ENCODE measurements at places on chromosomes 4 and X.

DNA sequence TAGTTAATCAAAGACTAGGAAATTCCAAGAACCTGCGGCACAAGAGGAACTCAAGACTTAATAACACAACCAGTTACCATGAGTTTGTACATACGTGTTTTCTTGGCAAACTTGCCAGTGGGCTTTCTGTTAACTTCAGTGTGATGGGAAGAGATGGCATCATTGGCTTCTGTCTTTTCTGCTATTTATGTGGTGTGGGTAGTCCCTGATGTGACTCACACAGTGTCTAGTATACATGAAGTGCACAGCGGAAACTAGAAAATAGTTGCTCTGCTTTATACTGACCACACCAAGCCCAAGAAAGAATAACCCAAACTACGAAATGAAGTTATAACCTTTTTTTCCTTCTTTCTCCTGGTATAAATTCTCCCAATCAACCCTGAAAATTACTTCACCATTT, 24.5 kb downstream of the DAPP1 start:
- no peak for DNase-seq

GRCh38 chr4:20723019-20723418, 22.8 kb downstream of the PACRGL start:
- DNase-seq = no peak

DNA sequence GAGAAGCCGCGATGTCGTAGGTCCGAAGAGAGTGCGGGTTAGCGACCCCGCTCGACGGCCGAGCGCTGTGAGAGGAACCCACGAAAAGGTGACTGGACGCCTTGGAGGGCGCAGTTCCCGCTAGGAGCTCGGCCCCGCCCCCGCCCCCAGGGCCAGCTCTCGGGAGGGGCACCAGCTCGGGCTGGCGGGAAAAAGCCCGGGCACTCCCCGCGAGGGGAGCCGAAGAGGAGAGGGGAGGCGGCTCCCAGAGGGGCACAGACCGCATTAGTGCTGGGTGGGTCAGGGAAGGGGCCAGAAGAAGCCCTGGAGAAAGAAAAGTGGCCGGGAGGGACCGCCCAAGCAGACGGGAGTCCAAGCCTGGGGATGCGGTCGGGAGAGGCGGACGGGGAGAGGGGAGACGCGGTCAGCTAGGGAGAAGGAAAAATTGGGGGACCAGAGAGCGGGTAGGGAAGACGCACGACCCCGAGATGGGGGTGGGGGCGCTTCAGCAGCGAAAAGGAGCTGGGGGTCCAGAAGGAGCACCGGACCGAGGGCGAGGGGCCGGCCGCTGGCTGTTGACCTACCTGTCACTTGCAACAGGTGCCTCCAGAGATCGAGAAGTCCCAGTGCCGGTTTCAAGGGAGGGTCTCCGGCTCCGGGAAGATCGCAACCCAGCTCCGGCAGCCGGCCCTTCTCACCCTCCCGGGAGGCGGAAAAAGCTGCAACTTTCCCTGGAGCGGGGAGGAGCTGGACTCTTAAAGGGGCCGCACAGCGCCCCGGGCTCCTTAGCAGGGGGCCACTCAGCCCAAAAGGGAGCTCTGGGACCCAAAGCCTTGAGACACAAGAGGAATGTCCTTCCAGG, at the start of gene SYTL4:
SYTL4 (minus strand) TSS at position 681 of the 841 bp plus-strand sequence. CDS start 30,084 bp downstream, outside the sequence.
- DNase-seq = no peak

DNA sequence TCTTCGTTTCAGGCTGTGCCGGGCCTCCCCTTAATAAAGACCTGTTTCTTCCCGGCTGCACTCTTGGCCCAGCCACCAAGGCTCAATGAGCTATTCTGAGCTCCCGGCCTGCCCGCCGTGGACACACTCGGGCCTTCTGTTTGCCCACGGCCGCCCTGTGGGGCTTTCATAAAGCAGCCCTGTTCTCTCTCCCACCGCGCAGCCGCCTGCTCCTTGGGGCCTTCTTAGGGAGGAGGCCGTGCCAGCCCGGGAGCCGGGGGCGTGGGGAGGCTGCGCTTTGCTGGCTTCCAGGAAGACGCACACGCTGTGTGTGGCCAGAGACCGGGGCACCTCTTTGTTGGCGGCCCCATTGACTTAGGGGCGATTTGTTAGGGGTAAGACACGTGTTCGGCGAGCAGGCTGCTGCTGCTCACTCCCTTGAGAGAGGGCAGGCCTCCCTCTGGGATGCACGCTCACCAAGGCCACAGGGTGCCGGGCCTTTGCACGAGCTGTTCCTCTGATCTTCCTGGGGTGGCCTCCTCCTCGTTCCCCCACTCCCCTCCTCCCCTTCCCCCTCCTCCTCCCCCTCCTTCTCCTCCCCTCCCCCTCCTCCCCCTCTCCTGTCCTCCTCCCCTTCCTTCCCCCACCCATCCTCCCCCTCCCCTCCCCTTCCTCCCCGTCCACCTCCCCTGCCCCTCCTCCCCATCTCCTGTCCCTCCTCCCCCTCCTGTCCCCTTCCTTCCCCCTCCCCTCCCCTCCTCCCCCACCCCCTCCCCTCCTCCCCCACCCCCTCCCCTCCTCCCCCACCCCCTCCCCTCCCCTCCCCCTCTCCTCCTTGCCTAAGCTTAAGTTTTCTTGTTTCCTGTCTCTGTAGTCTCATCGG, 11.3 kb downstream of the BLOC1S4 start:
- DNase-seq = peak; percentile 89

GRCh38 chr4:14532436-14532835, 469.8 kb upstream of the CPEB2 start:
- no peak for DNase-seq

DNA sequence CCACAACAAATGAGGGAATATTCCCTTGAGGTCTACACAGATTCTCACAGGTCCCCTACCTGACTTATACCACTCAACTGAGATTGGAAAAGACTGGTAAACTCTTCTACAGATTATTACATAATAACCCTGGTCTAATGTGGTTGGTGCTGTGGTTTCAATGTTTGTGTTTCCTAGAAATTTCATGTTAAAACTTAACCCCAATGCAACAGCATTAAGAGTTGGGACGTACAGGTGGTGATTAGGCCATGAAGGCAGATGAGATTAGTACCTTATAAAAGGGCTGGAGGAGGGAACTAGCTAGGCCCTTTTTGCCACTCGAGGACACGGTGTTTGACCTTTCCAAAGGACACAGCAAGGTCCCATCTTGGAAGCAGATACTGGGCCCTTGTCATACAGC, 84.3 kb upstream of the TAPT1 start:
- no peak for DNase-seq

GRCh38 chrX:131747173-131747572, 203.3 kb downstream of the OR13H1 start:
- DNase-seq = no peak

DNA sequence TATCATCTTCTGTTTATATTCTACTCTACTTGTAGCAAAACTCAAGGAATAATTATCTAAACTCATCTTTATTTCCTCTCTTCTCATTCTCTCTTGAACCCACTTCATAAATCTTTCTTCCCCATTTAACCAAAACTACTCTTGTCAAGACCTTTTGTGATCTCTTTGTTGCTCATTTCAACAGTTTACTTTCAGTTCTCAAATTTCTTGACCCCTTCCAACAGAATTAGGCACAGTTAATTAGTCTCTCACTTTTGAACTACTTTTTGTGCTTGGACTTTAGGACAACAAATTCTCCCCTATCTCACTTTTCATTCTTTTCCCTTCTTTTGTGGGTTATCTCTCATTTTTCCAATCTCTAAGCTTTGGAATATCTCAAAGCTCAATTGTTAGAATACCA, 27.4 kb upstream of the CAMK2D start:
- peak; percentile 21 for DNase-seq

- no peak for DNase-seq
Measured at GRCh38 chr4:56607926-56608325, 73.2 kb downstream of the HOPX start.

DNA sequence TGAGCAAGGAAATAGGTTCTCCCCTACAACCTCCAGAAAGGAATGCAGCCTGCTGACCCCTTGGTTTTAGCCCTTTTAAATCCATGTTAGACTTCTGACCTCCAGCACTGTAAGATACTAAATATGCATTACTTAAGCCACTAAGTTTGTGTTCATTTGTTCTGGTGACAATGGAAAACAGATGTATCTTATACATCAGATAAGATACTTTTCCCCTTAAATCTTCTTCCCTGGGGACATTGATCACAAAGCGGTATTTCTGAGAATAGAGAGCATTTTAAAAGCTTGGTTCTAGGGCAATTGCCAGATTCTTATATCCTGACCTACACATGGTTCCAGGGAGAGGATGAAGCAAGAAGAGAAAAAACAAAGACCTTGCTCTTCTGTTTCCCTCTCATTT, 6.5 kb upstream of the TMEM184C start:
- no peak for DNase-seq

- DNase-seq = no peak
Measured at GRCh38 chr4:120694973-120695372, 227.6 kb downstream of the PRDM5 start.

- DNase-seq = peak; percentile 40
Measured at GRCh38 chr4:183403486-183403885, 41.0 kb upstream of the CDKN2AIP start.

GRCh38 chr4:140136509-140136908, 17.5 kb downstream of the MAML3 start:
- peak; percentile 52 for DNase-seq

DNA sequence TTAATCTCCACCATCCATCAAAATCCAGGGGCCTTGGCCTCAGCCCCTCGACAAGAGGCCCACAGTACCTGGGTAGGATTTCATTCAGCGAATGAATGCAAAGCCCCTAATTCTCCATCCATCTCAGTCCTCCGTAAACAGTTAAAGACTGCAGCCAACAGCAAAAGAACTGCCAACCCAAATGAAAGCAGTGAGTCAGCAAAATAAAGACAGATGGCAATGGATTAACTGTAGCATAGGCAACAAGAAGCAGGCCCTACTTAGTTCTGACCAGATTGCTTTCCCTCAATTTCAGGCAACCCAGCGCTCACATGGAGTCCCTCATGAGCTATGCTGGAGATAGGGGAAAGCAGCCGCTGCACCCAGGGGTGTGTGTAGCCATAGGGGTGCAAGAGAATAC, 21.4 kb downstream of the PLAC1 start:
- no peak for DNase-seq

DNA sequence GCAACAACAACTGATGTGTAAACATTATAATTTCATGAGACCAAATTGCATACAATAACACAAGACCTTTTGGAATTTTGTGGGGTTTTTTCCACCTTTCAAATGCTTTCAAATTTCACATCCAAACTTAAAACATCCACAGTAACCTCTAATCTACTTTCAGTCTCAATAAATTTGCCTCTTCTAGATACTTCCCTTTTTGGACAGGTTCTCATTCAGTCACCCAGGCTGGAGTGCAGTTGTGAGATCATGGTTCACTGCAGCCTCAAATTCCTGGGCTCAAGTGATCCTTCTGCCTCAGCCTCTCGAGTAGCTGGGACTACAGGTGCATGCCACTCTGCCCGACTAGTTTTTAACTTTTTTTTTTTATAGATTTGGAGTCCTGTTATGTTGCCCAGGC, 556.6 kb downstream of the NLGN4X start:
- DNase-seq = no peak

- DNase-seq = no peak
Measured at GRCh38 chr4:146334862-146335449, 120.6 kb downstream of the REELD1 start.

DNA sequence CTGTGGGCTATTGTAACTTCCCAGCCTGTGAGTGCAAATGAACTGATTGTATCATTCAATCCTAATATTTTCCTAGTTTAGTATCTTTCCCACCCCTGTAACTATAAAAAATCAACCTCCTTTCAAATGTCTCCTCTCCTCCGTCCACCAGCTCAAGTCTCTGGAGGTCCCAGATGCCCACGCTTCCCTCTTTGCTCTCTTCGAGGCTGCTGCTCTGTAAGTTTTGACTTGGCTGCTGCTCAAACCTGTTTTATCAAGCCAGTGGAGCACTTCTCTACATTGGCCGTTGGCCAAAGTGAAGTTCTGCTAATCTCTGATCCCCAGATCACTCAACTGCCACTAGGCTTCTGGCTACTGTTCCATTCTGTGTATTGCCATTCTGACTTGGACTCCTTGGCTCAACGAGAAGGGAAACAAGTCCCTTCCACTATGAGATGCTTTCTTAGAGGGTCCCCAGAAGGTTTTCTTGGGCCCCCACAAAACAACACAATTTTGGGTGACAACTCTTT, 60.7 kb upstream of the RAPGEF2 start:
- no peak for DNase-seq

DNA sequence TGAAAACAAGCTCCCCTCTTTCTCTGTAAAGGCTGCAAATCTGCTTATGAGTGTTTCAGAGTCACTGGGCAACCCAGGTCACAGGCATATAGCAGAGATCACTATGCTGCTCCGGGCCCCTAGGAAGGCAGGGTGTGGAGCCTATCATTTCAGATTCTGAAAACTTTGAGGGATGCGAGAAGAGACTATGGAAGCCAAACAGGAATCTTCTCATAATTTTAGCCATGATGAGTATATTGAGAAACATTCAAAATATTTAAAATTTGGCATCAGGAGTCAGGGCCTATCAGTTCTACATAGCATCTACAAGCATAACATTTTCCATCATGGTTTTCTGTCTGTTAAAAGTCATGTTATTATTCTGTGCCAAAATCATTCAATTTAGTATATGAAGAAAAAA, 61.7 kb upstream of the ATXN3L start:
- no peak for DNase-seq

GRCh38 chr4:154039435-154040343, 250.8 kb upstream of the SFRP2 start:
- no peak for DNase-seq

GRCh38 chr4:39037491-39037825, 5.2 kb upstream of the TMEM156 start:
- DNase-seq = no peak

- DNase-seq = no peak
Measured at GRCh38 chrX:119667111-119667878, 25.7 kb downstream of the SEPTIN6 start.

DNA sequence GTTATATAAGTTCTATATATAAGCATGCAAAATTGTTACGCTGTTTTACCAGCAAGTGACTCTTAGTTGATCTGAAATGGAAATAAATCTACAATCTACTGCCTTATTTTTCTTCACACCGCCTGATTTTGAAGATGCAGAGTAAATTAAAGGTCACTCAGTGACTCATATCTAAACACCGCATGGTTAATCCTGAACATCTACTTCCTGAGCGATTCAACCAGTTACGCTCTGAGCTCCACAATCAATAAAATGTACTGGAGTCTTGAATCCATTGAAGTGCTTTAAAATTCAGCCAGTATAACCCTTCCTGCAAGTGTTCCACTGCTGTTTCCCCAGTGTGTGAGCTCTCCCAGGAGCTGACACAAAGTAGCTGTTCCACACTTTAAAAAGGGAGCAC, 192.8 kb downstream of the SLC7A11 start:
- no peak for DNase-seq

- no peak for DNase-seq
Measured at GRCh38 chrX:103730796-103731493, 20.2 kb downstream of the TMEM31 start.

All from NB4 (cell line).